Endothelial cell (in vitro differentiated cells): ENCODE measurements at places on chromosomes 3 and 15.

DNA sequence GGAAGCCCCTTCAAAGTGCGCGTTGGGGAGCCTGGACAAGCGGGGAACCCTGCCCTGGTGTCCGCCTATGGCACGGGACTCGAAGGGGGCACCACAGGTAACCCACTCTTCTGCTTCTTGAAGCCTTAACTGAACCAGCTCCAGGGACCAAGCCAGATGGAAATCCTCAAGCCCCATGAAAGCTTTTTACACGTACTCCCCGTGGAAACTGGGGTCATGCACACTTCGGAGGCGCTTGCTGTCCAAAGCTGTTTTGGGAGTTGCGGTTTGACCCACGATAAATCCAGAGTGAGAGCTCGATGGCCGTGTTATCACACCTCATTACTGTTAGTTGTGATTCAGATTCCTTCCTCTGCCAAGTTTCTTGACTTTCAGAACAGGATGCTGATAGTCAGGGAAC is 47.5 kb downstream of the DNASE1L3 start:
- no peak for DNase-seq

GRCh38 chr15:91104111-91104510 is 4.1 kb downstream of the SV2B start:
- no peak for DNase-seq

DNA sequence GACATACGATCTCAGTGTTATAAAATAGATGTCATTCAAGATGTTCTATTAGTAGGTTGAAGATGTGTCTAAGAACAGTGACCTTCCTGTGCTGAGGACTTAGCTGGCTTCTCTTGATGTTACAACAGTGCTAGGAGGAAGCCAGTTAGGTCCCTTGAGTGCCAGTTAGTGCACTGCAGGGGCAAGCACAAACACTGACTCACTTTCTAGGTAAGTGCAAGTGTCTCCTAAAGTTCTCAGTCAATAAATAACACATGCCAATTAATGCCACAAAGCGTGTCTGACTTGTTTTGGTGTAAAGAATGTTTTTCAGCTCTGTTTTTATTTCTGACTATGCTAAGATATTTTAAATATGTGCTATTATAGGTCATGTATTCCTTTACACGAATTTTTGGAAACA is 211.8 kb downstream of the NAALADL2 start:
- no peak for DNase-seq

GRCh38 chr3:55165704-55166405 is 238.0 kb upstream of the LRTM1 start:
- DNase-seq: no peak

- no peak for DNase-seq
Measured at GRCh38 chr15:79897380-79897678, 515 bp upstream of the MTHFS start.

- DNase-seq: no peak
Measured at GRCh38 chr3:37041546-37042195, 48.4 kb downstream of the MLH1 start.

DNA sequence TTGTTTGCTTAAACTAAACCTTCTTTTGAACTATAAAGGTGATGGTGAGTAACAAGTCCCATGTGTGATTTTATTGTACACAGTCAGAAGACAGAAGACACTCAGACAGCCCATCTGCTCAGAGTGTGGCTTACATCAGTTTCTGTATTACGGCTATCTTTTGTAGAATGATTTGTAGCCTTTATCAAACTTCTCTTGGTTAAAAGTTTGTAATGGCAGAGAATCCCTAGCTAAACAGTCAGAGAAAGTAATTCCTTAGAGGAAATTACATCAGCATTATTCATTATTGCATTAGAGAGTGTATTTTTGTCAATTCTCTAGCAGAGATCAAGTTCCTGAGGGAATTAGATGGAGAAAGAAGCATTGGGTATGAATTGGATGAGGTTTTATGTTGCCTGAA is 500.8 kb downstream of the CNTN4 start:
- no peak for DNase-seq

- no peak for DNase-seq
Measured at GRCh38 chr15:58515807-58516206, 84.0 kb downstream of the LIPC start.

- DNase-seq: no peak
Measured at GRCh38 chr3:24133436-24133835, 188.3 kb downstream of the NR1D2 start.

DNA sequence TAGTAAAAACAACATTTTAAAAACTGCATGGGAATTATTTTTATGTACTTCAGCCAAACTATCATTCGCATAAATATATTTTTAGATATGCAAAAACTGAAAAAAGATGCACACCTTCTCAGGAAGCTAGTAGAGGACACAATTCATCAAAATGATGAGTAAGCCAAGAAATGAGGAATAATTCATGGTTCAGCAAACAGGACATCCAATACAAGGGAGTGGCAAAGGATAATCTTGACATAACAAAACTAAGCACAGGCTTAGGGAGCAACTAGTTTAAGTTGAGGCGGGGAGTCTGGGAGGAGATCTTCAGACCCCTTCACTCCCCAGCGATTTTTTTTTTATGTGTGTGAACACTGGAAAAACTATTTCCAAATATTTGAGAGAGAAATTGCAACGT is 93.7 kb downstream of the ZNF280D start:
- no peak for DNase-seq

GRCh38 chr15:49037546-49037940 is 8.7 kb downstream of the SECISBP2L start:
- no peak for DNase-seq
